ENCODE measurements at places on chromosomes 3 and 15.

DNA sequence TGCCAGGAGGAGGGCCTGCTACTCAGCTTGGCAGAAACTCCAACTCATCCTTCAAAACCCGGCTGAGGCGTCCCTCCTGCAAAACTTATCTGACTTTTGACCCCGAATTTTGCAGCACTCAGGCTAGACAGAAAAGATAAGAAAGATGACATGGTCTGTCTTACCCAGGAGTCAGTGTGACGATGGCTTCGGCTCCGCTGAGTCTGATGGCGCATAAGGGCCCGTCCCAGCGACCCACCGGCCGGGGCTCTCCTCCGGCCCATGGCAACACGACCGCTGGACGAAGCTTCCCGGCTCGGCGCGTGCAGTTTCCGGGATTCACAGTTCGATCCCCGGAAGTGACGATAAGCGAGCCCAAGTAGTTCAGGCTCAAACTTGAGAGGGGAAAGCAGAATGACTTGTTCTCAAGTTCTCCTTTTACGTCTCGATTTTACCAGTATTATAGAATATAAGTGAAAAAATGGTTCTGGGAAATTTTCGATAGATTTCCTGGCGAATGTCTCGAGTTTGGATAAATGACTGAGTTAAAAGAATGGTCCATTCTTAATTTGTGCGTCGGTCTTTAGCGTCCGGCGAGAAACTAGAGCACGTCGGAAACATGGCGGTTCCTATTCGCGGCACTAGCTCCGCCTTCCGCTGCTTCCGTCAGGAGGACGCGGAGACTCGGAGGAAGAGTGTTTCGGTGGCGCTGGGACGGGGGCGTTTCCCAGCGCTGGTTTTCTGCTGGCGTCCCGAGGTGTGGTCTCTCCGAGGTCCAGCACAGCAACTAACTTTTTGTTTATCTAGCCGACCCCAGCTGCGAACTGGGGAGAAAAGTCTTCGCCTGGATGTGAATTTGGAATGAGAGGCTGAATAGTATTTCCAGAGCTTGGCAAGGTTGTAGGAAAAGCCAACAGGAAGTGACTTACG, at the start of gene LSG1:
LSG1 (minus strand) TSS at position 292 of the 909 bp plus-strand sequence; CDS start at position 263, 29 bp downstream.
- DNase-seq: peak; percentile 99

GRCh38 chr3:197959500-197959890, 522 bp upstream of the LMLN start:
- DNase-seq: no peak

DNA sequence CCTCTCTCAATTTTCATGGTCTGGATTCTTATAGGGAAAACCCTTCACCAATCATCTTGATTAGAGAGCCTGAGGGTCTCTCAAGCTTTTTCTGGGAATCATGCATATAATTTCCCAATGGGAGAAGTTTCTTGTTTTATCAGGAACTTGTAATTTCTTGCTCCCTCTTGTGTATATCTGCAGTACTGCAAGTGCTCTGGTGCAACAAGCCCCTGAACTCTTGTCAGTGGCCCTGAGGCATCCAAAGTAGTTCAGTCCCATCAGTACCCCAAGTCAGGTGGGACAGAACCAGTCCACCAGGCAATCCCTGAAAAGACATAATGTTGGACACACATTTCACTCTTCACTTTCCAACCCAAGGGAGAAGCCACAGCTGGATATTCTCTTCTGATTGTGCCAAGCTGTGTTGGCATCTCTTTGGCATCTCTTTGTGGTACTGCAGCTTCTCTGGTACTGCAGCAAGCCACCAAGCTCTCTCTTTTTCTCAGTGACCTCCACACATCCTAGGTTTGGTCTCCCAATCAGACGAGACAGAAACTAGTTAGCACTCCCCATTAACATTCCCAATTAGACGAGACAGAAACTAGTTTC, 214.5 kb downstream of the ZIC4 start:
- peak; percentile 58 for DNase-seq

- no peak for DNase-seq
Measured at GRCh38 chr3:95387242-95388021, 1324.6 kb downstream of the NSUN3 start.

DNA sequence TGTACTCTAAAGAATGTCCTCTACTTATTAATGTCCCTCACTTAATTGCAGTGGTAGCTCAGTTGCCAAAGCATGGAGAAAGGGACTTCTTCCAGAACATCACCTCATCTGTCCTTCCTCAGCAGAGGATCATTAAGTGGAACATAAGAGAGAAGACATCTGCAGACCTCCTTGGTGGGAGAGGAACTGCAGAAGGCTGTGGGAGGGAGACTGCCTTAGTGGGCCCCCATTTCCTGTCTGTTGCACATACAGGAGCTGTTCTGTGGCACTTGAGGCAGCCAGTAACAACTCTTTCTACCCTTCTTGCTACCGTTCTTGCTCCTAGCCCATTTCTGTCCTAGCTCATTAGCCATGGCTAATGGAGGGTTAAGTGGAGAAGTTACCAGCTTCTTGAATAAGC, 33.6 kb downstream of the HPS3 start:
- no peak for DNase-seq

GRCh38 chr3:195147649-195148080, 123.3 kb downstream of the XXYLT1 start:
- no peak for DNase-seq

DNA sequence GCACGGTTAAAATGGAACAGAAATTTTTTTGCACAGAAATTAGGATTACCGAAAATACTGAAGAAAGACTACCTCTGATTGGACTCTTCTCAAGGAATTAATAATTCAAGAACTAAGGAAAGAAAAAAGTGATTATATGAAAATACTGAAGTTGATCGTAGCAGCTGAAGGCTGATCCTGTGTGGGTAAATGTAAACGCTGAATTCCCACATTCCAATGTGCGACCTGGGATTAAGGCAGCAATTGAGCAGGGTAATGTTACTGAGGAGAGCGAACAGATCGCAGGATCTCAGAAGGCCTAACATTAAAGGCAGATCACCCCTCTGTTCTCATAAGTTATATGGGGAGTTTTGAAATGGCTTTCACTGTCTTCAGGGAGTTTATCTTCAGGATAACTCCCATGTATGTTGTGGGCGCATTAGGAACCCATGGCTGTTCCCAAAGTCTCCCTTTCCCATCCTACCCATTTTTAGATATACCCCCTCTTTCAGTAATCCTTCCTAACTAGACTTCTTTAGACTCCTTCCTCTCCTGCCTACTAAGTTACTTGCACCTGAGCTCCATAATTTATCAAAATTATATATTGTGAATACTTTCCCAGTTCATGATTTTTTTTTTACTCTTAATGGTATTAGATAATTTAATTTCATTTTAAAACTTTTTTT, 1.0 kb upstream of the UBL7 start:
- no peak for DNase-seq

- DNase-seq: no peak
Measured at GRCh38 chr15:85037641-85038040, 56.0 kb downstream of the PDE8A start.

- peak; percentile 50 for DNase-seq
Measured at GRCh38 chr3:143040261-143040879, 39.0 kb downstream of the U2SURP start.

All from NCI-H2081 (cell line).